8988T (cell line): ENCODE measurements at places on chromosomes 16 and 17.

- DNase-seq = no peak
Measured at GRCh38 chr17:57091186-57091618, 6.2 kb downstream of the AKAP1 start.

GRCh38 chr16:90026135-90026534 lies 6.9 kb upstream of the DBNDD1 start:
- no peak for DNase-seq

GRCh38 chr17:32264140-32264799 lies 1.4 kb upstream of the RHBDL3 start:
- no peak for DNase-seq

DNA sequence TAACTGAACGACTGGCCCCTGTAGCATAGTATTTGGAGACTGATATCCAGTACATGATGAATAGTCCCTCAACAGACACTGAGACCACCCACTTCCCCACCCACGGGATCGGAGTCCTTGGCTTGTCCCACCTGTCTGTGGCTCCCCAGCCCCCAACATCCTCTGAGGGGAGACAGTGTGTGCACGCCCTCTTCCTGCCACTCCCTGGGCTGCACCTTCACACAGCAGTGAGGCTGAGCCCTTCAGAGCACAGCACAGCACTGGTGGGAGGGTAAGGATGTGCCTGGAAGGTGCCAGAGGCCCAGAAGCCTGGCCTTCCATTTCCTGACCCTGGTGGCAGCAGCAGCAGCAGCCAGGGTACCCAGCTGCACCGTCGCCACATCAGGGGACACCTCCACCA lies 11.0 kb downstream of the DNASE1 start:
- no peak for DNase-seq

- no peak for DNase-seq
Measured at GRCh38 chr17:1047177-1047878, 50.4 kb downstream of the TIMM22 start.

GRCh38 chr17:29368926-29369325 lies 21.2 kb upstream of the TAOK1 start:
- DNase-seq = no peak

DNA sequence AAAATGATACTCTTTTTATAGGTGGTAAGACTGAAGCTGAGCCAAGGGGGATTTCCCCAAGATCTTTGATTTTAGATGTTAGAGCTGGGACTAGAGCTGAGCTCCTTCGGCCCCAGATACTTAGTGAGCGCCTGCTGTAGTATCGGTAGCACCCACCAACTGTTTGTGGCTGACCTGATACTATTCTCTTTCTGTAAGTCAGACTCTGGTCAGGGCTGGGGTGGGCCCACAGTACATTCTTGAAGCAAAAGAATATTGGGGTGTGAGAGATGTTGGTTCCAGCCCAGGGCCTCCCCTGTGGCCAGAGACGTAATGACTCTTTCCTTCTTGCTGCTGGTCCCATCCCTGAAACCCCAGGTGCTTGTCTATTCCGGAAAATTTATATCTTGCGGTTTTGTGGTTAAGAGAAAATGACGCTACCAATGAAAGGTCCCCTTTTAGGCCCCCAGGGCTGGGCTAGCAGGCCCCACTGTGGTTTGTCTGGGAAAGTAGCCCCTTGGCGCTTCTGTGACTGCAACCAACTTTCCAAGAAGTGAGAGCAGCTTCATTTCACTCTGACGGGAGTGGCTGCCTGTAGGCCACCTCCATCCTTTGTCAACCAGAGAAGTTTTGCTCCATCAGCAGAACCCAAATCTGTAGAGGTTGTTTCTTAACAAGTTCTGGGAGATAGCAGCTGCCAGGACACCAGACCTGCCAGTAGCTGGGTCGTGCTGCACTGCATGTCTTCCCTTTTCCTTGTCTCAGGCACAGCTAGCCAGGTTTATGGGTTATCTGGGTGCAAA lies 86.4 kb upstream of the LGALS9 start:
- no peak for DNase-seq

GRCh38 chr17:49866019-49866380 lies 18.1 kb upstream of the TAC4 start:
- DNase-seq = no peak

- no peak for DNase-seq
Measured at GRCh38 chr17:47717979-47718621, 14.9 kb upstream of the TBX21 start.

- no peak for DNase-seq
Measured at GRCh38 chr17:76266244-76266938, 1.2 kb downstream of the UBALD2 start.

DNA sequence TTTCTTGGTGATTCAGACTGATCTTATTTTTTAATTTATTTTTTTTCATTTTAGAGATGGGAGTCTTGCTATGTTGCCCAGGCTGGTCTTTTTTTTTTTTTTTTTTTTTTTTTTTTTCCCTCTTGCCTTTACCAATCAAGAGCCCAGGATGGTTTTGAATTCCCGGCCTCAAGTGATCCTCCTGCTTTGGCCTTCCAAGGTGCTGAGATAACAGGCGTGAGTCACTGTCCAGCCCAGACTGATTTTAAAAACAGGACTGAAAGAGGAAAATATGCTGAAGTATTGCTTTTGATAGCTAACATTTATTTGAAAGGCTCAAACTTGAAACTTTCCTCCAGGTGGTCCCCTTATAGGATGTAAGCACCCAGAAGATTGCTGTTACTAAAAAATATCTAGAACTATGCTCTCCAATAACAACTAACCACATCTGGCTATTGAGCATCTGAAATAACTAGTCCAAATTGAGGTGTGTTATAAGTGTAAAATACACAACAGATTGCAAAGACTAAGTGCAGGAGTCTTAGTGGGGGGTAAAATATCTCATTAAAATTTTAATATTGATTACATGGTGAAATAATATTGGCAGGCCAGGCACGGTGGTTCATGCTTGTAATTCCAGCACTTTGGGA lies 15.8 kb upstream of the BRIP1 start:
- no peak for DNase-seq

DNA sequence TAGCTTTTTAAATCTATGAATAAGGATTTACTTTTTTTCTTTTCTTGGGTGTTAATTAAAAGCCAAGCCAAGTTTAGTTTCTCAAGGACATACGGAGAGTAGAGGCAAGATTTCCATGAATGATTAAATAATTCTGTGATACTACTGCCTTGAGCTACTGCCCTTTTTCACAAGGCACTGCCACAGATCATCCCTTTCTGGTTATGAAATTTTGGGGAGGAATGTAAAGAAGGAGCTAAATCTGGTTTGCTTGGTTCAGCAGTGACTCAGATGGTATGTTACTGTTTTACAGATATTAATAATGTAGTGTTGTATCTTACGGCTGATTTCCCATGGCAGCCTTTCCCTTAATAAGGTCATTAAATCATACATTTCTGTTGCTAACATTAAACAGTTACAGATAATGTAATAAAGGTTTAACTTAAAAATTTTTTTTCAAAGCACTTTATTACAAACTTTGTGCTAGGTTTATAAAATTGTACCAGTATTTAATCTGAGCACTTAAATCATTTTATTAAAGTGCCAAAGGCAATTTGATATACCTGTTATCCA lies 2.6 kb downstream of the WSB1 start:
- no peak for DNase-seq

GRCh38 chr16:21157632-21158031 lies 842 bp upstream of the LDAF1 start:
- DNase-seq = no peak

GRCh38 chr16:12155235-12155634 lies 178.7 kb downstream of the SNX29 start:
- DNase-seq = no peak

- peak; percentile 96 for DNase-seq
Measured at GRCh38 chr16:87602001-87602775, at the start of gene JPH3. Gene JPH3 (plus strand): TSS chr16:87602508. CDS start chr16:87603147, 639 bp downstream.

DNA sequence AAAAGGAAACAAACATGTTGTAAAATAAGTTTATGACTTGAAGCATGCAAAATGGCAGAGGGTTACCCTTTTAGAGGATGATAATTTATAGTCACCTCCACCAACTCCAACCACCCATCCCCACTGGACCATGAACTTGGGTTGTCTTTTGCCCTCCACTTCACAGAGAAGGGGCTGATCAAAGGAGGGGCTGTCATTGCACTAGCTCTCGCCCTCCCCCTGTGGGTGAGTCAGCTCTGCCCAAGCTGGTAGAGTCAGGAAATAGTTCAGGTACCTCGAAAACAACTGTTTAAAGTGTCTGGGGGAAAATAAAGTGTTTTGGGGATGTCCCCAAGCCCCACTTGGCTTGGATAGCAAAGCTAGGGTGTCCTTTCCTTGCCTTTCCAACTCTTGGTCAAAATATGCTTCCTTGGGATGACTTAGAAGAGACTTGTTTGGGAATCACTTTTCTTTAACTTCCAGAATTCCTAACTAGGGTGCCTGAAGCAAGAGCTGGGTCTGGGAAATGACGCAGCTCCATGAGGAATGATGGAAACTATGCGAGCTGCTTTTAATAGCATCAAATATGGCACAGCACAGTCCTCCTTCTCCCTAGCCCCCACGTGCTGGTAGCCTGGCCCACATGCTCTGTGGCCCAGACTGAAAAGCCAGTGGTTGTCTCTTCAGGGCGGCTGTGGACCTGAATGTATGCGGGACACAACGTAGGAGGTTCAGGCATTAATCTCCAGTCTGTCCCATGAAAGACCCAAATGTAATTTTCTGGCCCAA lies 40.7 kb downstream of the TBX4 start:
- no peak for DNase-seq

DNA sequence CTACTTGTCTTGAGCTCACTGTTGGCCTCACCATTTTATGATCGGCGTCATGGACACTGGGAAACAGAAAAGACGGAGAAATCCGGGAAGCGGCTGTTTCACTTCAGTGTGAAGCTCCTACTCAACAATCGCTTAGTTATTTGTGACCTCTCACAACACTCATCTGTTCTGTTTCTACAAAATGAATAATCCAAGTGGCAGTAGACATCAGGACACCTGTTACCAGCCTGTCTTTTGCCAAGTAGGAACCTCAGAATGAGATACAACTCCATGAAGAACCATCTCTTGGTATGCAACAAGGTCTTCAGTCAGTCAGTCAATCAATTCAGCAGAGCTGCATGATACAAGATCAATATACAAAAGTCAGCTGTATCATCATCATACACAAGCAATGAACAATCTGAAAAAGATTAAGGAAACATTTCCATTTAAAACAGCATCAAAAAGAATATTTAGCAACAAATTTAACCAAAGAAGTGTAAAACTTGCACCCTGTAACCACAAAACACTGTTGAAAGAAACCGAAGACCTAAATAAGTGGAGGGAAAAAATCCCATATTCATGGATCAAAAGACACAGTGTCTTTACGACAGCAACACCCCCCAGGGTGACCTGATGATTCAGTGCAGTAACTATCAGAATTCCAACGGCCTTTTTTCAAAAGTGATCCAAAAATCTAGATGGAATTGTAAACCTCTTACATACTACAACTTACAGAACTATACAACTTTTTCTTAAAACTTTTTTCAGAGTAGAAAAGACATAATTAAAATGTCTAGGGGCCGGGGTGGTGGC lies 63.4 kb downstream of the ANKRD11 start:
- no peak for DNase-seq

- no peak for DNase-seq
Measured at GRCh38 chr17:65966072-65966695, 225.7 kb downstream of the CEP112 start.

- DNase-seq = no peak
Measured at GRCh38 chr17:77675816-77676215, 282.7 kb upstream of the TNRC6C start.

DNA sequence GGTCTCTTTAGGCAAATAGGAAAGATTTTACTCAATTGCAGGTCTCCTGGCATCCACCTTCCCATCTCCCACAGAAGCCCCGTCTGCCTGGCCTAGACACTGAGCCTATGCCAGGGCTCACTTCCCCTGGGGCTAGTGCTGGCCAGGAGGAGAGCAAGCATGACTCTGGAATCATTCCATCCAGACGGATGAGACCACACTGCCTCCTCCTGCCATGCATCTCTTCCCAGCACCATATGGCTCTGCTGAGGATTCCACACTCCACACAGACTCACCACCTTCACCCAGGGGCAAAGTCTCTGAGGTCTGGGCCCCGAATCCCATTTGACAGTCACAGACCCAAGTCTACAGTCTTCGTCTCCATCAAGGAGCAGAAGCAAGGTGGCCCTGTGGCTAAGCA lies 346.5 kb downstream of the C16orf95 start:
- no peak for DNase-seq

- DNase-seq = peak; percentile 45
Measured at GRCh38 chr16:56742030-56742984, 12.4 kb downstream of the NUP93 start.

DNA sequence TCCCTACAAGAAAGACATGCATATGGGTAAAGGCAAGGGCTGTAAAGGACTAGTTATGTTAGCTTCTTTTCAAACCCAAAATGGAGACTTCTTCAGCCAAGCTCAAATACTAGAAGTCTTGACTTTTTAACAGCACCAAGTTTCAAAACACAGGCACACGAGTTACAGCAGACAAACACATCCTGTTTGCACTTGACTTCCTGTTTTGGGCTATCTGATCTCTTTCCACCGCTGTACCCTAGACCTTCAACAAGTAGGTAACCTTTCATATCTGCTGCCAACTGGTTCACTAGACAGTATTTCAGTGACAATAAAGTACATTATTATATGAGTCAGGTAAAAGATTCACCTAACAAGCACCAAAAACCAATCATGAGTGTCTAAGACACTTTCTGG lies 12.3 kb downstream of the RFFL start:
- DNase-seq = no peak

- DNase-seq = no peak
Measured at GRCh38 chr17:53543472-53543871, 279.3 kb upstream of the KIF2B start.

DNA sequence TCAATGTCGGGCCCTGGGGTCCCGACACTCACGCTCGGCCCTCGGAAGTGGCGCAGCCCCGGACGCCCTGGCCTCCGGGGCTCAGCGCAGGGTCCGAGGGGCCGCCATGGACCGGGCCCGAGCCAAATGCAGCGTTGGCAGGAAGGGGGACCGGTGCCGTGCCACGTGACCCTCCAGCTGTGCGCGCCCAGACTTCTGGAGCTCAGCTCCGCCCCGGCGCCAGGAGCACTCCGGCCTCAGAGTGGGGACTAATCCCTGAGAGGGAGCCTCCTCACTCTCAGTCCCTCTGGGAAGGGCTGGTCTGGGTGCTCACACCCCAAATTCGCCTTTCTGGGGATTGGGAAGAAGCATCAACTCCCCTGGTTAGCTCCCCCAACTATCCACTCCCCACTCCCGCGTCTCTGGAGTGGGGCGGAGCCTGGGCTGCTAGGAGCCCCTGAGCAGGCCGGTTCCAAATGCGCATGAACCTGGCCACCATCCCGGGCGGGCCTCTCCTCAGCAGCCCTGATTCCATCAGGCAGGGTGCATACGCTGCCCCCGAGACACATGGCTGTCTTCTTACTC lies at the start of gene B3GNT9:
B3GNT9 (minus strand) TSS at position 166 of the 564 bp plus-strand sequence. CDS start 513 bp downstream, outside the sequence.
- peak; percentile 73 for DNase-seq

DNA sequence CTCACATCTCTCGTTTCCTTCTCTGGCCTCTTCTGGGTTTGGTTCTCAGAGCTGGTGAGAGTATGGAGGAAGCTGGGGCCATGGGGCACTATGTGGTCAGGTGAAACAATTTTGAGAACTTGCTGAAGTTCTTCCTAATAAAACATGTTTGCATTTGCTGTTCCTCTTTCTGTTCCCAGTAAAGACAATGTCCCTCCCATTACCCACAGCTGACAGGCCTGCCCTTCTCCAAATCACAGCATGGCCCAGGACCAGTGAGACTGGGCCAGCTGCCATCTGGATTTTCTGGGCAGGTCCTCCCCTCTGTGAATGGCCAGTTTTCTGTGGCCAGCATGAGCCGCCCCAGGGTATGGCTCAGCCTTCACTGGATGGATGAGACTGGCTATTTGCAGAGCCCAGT lies at the start of gene CD300H:
CD300H (minus strand) TSS at position 113 of the 400 bp plus-strand sequence.
- no peak for DNase-seq
